ENCODE measurements at places on chromosomes 6 and 20.

- DNase-seq: no peak
Observed at GRCh38 chr6:143884216-143884900, 20.1 kb downstream of the ZC2HC1B start.

DNA sequence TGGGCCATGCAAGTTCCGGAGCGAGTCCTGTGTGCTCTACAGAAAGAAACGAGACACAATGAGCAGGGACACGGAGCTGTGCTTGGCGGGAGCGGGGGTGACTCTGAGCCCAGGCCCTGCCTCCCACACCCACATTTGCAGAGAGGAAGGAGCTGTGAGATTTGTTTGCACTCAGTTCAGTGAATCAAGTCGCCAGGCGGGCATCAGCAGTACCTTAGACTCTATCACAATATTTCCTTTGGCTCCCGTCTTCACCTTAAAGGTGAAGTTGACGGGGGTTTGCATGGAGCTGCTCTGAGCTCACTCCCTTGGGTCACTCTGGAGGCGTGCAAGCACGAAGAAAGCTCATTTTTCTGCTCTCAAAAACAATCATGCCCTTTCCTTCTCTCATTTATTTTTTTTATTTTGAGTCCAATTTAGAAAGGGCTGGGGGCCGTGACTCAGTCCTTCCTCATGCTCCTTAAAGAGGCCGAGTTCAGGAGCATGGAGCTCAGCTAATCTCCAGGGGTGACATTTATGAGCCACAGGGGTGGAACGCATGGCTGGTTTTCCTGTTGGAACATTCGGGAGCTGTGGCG is 188.2 kb downstream of the NFATC2 start:
- no peak for DNase-seq

- no peak for DNase-seq
Observed at GRCh38 chr6:157761331-157761921, 61.6 kb upstream of the SNX9 start.

DNA sequence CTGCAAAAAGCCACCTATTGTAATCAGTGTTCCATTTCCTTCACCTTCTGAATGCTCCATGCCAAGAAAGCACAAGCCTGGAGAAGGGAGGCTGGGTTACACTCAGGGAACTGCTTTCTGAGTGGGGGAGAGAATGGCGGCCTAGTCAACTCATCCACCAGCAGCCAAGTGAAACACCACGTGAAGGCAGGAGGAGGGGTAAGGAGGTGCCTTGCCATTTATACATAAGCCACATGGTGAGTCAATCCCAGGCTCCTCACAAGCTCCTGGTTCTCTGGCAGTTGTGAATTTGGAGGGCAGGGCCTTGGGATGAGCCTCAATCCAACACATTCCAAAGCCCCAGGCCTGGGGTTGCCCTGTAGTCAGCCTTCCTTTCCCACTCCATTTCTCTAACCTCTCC is 149.4 kb downstream of the CD24 start:
- DNase-seq: no peak

GRCh38 chr20:48294196-48294595 is 508.9 kb upstream of the SULF2 start:
- no peak for DNase-seq

- DNase-seq: no peak
Observed at GRCh38 chr6:18210707-18211106, 53.6 kb downstream of the DEK start.

DNA sequence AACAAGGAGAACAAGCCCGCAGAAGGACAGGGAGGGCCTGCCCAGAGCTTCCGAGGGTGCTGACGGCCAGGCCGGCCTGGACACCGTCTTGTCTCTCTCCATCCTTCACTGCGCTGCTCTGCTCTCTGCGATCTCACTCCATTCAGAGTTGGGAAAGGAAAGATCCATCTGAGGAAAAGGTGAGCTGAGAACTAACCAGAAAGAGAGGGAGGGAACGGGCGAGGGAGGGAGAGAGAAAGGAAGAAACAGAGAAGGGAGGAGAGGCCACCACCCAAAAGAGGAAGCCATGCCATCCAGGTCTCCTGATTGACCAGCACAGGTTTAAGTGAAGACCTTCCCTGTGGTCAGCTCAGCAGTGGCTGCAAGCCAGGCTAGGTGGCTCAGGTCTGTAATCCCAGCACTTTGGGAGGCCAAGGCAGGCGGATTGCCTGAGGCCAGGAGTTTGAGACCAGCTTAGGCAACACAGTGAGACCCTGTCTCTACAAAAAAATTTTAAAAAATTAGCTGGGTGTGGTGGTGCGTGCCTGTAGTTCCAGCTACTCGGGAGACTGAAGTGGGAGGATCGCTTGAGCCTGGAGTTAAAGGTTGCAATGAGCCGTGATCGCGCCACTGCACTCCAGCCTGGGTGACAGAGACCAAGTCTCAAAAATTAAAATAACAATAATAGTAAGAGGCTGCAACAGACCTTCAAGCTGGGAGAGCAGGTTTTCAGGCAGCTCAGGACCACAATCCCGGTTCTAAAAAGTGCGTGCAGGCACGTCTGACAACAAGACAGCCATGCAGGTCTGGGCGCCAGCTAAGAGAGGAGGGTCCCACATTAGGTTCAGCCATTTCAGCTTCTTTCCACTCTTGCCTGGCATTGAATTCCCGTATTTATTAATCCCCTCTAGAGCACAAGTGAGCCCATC is 34.2 kb upstream of the DLGAP4 start:
- DNase-seq: no peak
